ENCODE measurements at places on chromosomes 2 and 18.

- DNase-seq, result no peak
These were observed 336.5 kb downstream of the MEIS1 start for GRCh38 chr2:66771359-66771976.

DNA sequence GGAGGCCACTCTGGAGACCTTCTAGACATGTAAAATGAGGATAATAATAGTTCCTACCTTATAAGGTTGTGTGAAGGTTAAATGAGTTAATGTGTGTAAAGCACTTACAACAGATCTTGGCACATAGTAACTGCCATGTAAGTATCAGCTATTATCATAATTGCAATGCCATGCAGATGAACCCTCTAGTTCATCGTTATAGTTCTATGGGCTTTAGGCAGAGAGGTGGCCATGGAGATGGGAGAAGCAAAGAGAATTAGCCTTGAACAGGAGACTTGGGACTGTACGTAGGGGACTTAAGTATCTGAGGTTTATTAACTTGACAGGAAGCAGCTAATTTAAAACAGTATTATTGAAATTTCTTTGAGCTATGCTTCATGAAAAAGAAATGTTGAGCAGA is 151.8 kb downstream of the PIK3C3 start:
- no peak for DNase-seq

GRCh38 chr2:226115832-226116200 is 683.8 kb downstream of the IRS1 start:
- DNase-seq, result no peak

- no peak for DNase-seq
These were observed 98.7 kb upstream of the SLC66A3 start for GRCh38 chr2:11056614-11057013.

GRCh38 chr2:46772500-46772899 is 143.1 kb downstream of the MCFD2 start:
- DNase-seq, result no peak

- no peak for DNase-seq
These were observed 239.2 kb upstream of the HS6ST1 start for GRCh38 chr2:128557831-128558241.

Data from CD4-positive, alpha-beta T cell treated with Interleukin-6 for 4 hours (primary cell).